ENCODE measurements at places on chromosomes 13 and 19. TPM values are rescaled to one million over a fixed set of nuclear protein-coding genes. Genes with fewer than 3 reads are reported as not detected.
A peak's percentile ranks its signal among the peaks of the same experiment; 100 is the strongest.

GRCh38 chr13:84658491-84659358, 776.5 kb upstream of the SLITRK1 start:
- H3K27me3 ChIP-seq: no peaks in the 10 kb centered on the region
- no peak for DNase-seq
- no peaks in the 10 kb centered on the region for H3K36me3 ChIP-seq
- H3K4me3 ChIP-seq: no peak overlapping the region
- no peaks in the 10 kb centered on the region for H3K4me1 ChIP-seq
- no peak overlapping the region for H3K27ac ChIP-seq

GRCh38 chr19:7894612-7895309, 6.5 kb downstream of the LRRC8E start:
- H3K4me1 ChIP-seq: no peaks in the 10 kb centered on the region
- no peak overlapping the region for H3K4me3 ChIP-seq
- H3K27me3 ChIP-seq: no peaks in the 10 kb centered on the region
- peak; percentile 65 for DNase-seq

DNA sequence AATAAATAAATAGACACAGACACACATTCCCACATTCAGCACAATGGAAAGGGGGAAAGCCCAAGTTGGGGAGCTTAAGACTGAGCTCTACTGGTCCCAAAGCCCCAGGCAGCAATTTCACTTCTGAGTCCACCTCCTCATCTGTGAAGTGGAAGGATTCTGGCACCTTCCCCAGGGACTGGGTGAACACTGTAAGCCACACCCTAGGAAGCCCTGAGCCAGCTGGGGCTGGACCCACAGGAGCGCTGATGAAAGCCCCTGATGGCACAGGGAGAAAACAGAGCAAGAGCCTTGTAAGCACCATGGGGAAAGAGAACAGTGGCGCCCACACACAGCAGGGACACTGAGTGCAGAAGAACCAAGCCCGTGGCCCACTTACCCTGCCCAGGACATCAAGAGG, 37.8 kb downstream of the EPS15L1 start:
- no peaks in the 10 kb centered on the region for H3K36me3 ChIP-seq
- no peak overlapping the region for H3K27ac ChIP-seq
- no peak overlapping the region for H3K4me3 ChIP-seq

DNA sequence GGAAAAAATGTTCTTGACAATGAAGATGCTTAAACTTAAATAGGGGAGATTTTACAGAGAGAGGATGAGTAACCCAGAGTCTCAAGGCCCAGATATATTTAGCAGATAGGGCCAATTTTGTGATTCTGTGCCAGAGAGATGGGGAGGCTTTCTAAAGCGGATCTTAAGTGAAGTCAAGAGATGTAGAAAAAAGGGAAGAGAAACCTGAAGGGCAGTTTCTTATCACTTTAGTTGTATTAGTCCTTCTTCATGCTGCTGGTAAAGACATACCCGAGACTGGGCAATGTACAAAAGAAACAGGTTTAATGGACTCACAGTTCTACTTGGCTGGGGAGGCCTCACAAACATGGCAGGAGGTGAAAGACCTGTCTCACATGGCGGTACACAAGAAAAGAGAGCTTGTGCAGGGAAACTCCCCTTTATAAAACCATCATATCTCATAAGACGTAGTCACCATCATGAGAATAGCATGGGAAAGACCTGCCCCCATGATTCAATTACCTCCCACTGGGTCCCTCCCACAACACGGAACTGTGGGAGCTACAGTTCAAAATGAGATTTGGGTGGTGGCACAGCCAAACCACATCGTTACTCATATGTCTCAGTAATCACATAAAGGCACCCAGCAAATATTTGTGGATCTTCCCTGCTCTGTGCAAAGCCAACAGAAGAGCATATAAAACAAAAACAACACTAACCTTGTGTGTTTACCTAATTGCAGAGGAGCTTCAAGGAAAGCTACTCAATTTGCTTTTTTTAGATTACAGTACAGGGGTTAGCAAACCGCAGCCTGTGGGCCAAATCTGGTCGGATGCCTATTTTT, 102.6 kb upstream of the MYCBP2 start:
- no peaks in the 10 kb centered on the region for H3K4me1 ChIP-seq
- no peak overlapping the region for H3K27ac ChIP-seq
- no peak for DNase-seq
- H3K4me3 ChIP-seq: no peak overlapping the region
- H3K27me3 ChIP-seq: no peaks in the 10 kb centered on the region

DNA sequence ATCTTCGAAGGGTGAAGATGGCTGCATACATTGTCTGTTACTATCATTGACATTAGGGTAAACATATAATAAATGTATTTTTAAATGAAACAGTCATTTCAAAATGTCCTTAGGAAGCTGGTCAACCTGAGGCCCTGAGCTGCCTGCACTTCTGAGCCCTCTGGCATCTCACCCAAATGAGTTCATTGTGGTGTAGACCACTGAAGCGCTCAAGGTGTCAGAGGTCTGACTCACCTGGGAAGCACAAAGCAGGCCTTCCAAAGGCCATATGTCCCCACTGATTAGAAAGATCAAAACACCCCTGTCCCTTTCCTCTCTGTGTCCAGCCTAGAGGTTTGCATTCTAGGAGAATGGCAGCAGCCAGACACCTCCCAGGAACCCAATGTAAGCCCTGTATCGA, 59.6 kb downstream of the COL4A2 start:
- H3K27me3 ChIP-seq: no peaks in the 10 kb centered on the region
- no peak overlapping the region for H3K4me3 ChIP-seq
- DNase-seq: no peak
- H3K4me1 ChIP-seq: no peaks in the 10 kb centered on the region
- no peaks in the 10 kb centered on the region for H3K36me3 ChIP-seq

GRCh38 chr13:44140888-44141724, 232.5 kb upstream of the SERP2 start:
- peak overlapping the region; percentile 27 for H3K4me3 ChIP-seq
- DNase-seq: peak; percentile 40
- H3K27ac ChIP-seq: peak overlapping the region; percentile 90
- no peaks in the 10 kb centered on the region for H3K27me3 ChIP-seq
- no peaks in the 10 kb centered on the region for H3K36me3 ChIP-seq

Gene HNRNPL
- total RNA-seq: 418 TPM

- H3K4me3 ChIP-seq: no peak overlapping the region
- H3K27me3 ChIP-seq: no peaks in the 10 kb centered on the region
- no peak overlapping the region for H3K27ac ChIP-seq
- H3K36me3 ChIP-seq: no peaks in the 10 kb centered on the region
- no peak for DNase-seq
Measured at GRCh38 chr13:102177431-102177830, 224.4 kb downstream of the FGF14 start.

DNA sequence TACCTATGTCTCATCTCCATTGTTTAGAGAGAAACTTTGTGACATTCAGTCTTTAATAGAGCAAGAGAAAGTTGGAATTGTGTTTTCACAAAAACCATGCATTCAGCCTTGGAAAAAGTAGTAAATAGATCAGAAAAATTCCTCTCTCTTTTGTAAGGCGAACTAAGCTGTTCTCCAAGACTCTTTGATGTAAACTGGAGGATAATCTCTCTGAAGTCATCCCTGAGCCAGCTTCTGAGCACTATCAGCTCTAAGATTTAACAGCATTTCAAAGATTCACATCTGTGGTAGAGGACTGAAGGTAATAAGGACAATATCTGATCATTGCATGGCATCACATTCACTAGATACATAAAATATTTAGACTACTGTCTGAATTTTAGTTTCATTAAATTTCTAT, 904.6 kb upstream of the ATXN8OS start:
- H3K36me3 ChIP-seq: no peaks in the 10 kb centered on the region
- H3K27ac ChIP-seq: no peak overlapping the region
- DNase-seq: no peak
- H3K27me3 ChIP-seq: no peaks in the 10 kb centered on the region
- H3K4me3 ChIP-seq: no peak overlapping the region

GRCh38 chr19:6849876-6850275, 37.5 kb upstream of the ADGRE1 start:
- H3K4me3 ChIP-seq: no peak overlapping the region
- H3K27me3 ChIP-seq: no peaks in the 10 kb centered on the region
- no peaks in the 10 kb centered on the region for H3K36me3 ChIP-seq
- no peaks in the 10 kb centered on the region for H3K4me1 ChIP-seq

GRCh38 chr19:4966591-4966990, 2.3 kb upstream of the KDM4B start:
- H3K4me1 ChIP-seq: peaks cover 5% of the 10 kb centered on the region
- DNase-seq: no peak
- no peak overlapping the region for H3K27ac ChIP-seq
- H3K36me3 ChIP-seq: no peaks in the 10 kb centered on the region

DNA sequence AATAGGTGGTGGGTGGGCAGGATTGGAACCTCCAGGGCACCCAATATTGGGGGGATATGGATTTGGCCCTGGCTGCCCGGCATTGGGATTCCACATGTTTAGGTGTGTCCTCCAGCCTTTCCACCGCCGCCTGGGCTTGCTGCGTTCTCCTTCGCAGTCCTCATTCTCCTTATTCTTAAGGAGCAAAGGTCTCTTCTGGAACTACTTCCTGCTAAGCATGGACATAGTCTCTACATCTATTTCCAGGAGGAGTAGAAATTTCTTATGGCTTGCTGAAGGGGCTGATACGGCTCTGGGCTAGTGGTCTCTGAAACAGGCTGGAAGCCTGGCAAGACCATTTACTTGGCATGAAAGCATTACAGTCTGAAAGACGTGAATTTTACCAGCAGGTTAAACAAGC, 9.2 kb upstream of the FCGBP start:
- H3K4me3 ChIP-seq: no peak overlapping the region
- peaks cover 8% of the 10 kb centered on the region for H3K4me1 ChIP-seq
- peak overlapping the region; percentile 77 for H3K27ac ChIP-seq
- no peak for DNase-seq
- no peaks in the 10 kb centered on the region for H3K36me3 ChIP-seq
- H3K27me3 ChIP-seq: no peaks in the 10 kb centered on the region

- DNase-seq: peak; percentile 85
- H3K27ac ChIP-seq: no peak overlapping the region
- H3K4me1 ChIP-seq: peaks cover 20% of the 10 kb centered on the region
- H3K4me3 ChIP-seq: no peak overlapping the region
- H3K36me3 ChIP-seq: no peaks in the 10 kb centered on the region
- H3K27me3 ChIP-seq: no peaks in the 10 kb centered on the region
Measured at GRCh38 chr19:43782689-43783231, 2.0 kb upstream of the KCNN4 start.

DNA sequence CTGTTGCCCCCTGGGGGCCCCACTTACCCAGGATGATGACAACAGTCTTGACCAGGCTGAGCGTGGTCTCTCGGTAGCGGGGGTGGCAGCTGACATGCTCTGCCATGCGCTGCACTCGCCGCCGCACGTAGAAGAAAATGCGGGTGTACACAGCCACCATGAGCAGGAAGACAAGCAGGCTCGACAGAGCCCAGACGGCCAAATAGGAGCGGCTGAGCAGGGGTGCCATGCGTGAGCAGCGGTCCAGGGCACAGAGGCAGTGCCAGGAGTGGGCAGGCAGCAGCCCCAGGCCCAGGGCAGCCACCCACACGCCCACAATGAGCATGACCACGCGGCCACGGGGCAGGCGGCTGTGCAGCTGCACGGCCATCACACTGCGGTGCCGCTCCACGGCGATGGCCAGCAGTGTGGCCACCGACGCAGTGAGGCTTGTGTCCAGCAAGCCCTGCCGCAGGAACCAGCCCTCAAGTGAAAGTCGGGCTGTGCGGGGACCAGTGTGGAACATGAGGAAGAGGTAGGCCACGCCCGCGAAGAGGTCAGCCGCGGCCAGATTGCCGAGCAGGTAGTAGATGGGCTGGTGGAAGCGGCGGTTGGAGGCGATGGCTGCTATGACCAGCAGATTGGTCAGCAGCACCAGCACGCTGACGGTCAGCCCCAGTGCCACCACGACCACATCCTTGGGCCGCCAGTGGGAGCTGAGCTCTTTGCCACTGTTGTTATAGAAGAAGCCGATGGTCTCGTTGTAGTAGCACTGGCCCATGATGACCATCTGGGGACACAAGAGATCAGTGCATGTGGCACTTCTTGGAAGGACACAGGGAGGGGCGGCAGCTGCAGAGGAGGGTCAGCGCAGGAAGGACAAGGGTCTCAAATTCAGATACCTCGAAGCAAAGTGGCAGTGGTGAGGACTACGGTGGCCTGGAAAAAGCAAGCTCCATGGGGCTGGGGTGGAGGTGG, 1.2 kb downstream of the LPAR2 start:
- H3K27ac ChIP-seq: no peak overlapping the region
- no peak for DNase-seq
- H3K4me1 ChIP-seq: no peaks in the 10 kb centered on the region
- no peaks in the 10 kb centered on the region for H3K36me3 ChIP-seq
- H3K27me3 ChIP-seq: no peaks in the 10 kb centered on the region

All from colonic mucosa (tissue), 4 donors.